NT2/D1 (cell line): ENCODE measurements at places on chromosomes 13 and 19.

GRCh38 chr13:90792335-90792734, 555.2 kb upstream of the MIR17HG start:
- DNase-seq, result no peak

DNA sequence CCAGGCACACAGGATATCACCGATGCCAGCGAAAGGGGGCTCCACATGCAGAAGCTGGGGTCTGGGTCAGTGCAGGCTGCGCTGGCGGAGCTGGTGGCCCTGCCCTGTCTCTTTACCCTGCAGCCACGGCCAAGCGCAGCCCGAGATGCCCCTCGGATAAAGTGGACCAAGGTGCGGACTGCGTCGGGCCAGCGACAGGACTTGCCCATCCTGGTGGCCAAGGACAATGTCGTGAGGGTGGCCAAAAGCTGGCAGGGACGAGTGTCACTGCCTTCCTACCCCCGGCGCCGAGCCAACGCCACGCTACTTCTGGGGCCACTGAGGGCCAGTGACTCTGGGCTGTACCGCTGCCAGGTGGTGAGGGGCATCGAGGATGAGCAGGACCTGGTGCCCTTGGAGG, 7.2 kb downstream of the NCAN start:
- no peak for DNase-seq

DNA sequence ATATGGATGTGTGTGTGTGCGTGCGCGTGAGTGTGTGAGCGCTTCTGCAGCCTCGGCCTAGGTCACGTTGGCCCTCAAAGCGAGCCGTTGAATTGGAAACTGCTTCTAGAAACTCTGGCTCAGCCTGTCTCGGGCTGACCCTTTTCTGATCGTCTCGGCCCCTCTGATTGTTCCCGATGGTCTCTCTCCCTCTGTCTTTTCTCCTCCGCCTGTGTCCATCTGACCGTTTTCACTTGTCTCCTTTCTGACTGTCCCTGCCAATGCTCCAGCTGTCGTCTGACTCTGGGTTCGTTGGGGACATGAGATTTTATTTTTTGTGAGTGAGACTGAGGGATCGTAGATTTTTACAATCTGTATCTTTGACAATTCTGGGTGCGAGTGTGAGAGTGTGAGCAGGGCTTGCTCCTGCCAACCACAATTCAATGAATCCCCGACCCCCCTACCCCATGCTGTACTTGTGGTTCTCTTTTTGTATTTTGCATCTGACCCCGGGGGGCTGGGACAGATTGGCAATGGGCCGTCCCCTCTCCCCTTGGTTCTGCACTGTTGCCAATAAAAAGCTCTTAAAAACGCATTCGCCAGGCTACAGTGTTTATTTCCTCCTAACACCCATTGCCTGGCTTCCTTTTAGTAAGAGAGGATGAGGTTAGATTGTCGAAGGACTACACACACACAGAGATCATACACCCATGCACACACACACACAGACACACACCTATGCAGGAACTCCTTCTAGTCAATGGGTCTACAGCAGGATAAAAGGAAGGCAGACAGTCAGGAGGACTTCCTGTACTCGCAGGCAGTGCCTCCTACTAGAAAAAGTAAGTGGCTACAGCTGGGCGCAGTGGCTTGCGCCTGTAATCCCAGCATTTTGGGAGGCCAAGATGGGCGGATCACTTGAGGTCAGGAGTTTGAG, 7.1 kb downstream of the FOSB start:
- no peak for DNase-seq

GRCh38 chr19:607301-608154, 17.8 kb downstream of the HCN2 start:
- no peak for DNase-seq

- no peak for DNase-seq
Observed at GRCh38 chr13:50106559-50106958, 91.3 kb downstream of the KCNRG start.

DNA sequence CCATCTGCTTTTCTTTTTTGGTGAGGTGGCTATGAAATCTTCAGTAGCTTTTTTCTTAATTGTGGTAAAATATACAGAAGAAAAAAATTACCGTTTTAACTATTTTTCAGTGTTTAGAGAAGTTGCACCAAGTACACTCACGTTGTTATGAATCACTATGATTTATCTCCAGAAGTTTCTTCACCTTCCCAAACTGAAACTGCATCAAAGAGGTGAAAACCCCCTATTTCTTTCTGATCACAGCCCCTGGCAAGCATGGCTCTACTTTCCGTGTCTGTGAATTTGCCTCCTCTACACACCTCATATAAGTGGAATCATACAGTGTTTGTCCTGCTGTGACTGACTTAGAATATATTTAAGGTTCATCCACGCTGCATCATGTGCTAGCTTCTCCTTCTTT, 15.6 kb upstream of the SIGLEC10 start:
- DNase-seq, result no peak

GRCh38 chr19:17183858-17184321, 31.3 kb upstream of the USE1 start:
- no peak for DNase-seq

DNA sequence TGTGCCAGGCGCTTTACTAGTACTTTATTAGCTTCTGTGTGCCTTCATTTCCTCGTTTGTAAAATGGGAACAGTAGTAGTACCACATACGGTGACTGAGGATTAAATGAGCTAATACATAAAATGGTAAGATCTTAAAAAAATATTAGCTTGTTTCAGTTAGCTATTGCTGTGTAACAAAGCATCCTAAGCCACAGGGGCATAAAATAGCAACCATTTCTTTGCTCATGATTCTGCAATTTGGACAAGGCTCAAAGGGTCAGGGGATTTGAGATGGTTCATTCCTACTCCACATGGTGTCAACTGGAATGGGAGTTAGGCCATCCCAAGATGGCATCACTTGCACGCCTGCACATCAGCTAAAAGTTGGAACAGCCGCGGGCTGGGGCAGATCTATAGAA, 13.3 kb downstream of the DYRK1B start:
- no peak for DNase-seq

- DNase-seq, result no peak
Observed at GRCh38 chr13:88339271-88339741, 668.1 kb downstream of the SLITRK5 start.

DNA sequence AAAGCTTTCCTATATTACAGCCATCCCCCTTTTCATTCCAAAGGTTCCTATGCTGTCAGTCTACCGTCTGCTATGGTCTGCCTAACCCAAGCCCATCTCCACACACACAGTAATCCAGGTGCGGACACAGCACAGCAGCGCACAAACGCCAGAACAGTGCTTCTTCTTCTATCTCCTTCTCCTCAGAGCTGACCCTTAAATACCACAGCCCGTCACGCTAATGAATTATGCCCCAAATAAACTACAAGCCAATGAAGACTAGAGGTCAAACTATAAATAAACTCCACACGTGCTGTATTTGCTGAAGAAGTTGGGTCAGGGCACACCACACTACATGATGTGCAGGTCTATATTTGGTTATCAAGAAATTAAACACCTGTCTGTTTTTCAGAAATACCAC, 71.8 kb downstream of the TBC1D4 start:
- DNase-seq, result no peak

DNA sequence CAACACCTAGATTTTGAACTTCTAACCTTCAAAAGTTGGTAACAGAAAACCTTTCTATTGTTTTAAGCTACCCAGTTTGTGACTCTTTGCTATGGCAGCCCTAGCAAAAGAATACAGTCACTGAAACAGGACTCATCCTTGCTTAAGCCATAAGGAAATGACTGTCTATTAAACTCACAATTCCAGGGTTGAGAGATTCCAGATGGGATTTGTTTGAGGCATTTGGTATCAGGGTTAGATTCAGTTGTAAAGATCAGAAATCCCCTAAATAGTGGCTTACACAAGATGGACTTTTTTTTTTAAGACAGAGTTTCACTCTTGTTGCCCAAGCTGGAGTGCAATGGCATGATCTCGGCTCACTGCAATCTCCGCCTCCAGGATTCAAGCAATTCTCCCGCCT, 41.1 kb upstream of the RGCC start:
- DNase-seq, result no peak

GRCh38 chr19:45601524-45602374, at the start of gene GPR4:
GPR4 (minus strand) TSS chr19:45602212; CDS start chr19:45591866, 10,346 bp downstream.
- no peak for DNase-seq

GRCh38 chr13:78045916-78046315, 127.3 kb upstream of the EDNRB start:
- DNase-seq, result no peak

DNA sequence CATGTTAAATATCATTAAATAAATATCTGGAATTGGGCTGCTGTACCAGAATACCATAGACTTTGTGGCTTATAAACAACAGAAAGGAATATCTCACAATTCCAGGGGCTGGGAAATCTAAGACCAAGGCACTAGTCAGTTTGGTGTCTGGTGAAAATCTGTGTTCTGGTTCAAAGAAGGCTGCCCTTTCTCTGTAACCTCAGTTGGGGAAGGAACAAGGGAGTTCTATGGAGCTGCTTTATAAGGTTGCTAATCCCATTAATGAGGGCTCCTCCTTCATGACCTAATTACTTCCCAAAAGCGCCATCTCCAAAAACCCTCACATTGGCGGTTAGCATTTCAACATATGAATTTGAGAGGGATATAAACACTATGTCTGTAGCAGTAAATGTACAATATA, 480.9 kb downstream of the GPC5 start:
- no peak for DNase-seq

DNA sequence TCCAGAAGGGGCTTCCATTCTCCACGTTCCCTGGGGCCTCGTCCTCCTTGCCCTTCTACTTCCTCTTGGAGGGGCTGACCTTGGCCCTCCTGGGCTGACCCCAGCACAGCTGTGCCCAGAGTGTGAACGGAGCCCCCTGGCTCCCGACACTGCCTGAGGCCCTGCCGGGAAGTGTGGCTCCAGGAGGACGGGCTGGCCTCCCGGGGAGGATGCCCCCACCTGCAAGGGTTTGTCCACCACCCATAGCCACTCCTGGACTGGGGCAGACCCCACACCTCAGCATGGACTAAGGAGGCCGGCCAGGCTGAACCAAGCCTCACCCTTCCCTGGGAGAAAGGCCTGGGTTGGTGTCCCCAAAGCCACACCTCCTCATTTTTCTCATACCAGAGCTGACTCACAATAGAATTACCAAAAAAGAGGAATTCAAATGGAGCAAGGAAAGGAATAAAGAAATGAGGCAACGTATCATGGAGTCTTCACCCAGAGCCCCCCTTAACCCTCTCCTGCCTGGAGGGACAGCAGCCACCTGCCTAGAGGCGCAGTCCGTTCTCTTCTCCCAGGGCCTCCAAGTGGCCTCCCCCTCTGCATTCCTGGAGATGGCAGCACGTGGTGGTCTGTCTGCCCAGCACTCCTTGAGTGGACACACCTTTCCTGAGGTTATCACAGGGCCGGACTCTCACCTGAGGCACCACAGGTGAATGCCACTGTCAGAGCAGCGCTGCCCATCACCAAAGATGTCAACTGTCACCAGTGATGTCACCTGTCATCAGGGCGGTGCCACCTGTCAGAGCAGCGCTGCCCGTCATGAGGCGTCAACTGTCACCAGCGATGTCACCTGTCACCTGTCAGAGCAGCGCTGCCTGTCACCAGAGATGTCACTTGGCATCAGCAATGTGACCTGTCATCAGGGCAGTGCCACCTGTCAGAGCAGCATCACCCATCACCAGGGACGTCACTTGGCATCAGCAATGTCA, 3.1 kb upstream of the C13orf46 start:
- DNase-seq, result peak; percentile 15

DNA sequence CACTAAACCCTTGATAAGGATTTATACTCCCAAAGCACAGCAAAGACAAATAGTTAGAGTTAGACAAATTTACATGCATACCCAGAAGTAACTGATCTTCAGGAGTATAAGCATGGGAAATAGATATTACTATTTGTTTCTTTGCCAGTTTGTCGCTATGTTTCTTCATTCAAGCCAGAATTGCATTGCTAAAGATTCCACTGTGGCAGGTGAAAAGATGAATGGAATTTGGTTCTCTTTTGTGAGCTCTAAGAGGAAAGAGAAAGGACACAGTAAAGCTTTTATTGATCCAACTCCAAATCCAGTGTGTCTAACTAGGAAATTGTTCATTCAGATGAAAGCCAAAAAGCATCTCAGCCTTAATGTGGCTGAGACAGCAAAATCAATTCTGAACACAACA, 292.3 kb upstream of the SPRY2 start:
- DNase-seq, result no peak

GRCh38 chr19:12946731-12947496, 1.3 kb downstream of the RAD23A start:
- DNase-seq, result no peak

- DNase-seq, result no peak
Observed at GRCh38 chr13:103302676-103303075, 236.5 kb upstream of the SLC10A2 start.

- no peak for DNase-seq
Observed at GRCh38 chr13:109497917-109498316, 288.5 kb downstream of the IRS2 start.

DNA sequence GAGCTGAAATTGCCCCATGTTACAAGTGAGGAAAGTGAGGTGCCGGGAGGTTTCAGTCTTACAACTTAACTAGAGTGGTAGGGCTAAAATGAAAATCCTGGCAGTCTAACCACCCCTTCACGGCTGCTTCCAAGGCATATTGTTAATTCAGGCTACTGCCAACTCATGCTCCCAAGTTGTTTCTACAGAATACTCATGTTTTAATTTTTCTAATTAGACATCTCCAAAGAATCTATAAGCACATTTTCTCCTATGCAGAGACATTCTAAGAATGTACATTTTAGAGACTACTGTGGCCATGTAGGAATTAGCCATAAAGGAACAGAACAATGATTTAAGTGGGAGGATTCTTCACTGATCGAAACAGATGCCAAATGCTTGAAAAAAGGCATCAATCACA, 7.0 kb upstream of the TSC22D1 start:
- DNase-seq, result no peak

GRCh38 chr19:13493516-13494310, 12.6 kb downstream of the CACNA1A start:
- DNase-seq, result no peak

DNA sequence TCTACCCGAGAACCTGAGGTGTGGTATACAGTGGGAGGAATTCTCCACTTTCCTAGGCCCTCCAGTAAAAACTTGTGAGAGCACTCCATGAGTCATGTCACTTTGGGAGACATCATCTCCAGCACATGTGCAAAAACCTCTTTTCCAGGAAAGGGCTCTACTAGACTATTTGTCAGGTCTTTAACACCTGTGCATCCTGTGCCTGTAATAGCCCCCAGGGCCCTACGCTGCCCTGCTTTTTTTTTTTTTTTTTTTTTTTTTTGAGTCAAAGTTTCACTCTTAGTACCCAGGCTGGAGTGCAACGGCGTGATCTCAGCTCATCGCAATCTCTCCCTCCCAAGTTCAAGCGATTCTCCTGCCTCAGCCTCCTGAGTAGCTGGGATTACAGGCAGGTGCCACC, 1.7 kb upstream of the ERVV-1 start:
- DNase-seq, result no peak

GRCh38 chr13:26255115-26255514, 1.2 kb downstream of the CDK8 start:
- no peak for DNase-seq
